ENCODE measurements at places on chromosomes 7 and 10. TPM values are rescaled to one million over a fixed set of nuclear protein-coding genes. Genes with fewer than 3 reads are reported as not detected.

- peak; percentile 56 for DNase-seq
Measured at GRCh38 chr10:89369156-89370105, 8.4 kb upstream of the IFIT1B start.

DNA sequence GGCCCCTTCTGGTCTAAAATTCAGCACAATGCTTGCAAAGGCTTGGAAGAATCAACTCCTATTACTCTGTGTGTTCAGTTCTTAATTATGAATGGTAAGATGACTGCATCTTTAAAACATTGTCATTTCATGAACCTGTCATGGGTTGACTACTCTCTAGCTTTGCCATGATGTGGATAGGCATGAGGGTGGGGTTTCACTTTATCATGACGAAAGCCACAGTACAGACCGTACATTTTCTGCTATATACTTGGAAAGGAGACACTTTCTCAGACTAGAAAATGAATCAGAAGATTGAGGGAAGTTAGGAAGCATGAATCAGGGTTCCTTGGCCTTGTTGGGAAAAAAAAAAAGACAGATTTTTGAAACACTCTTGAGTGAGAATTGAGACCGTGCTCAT is 19.7 kb upstream of the MSRB2 start:
- no peak for DNase-seq

Gene HMX2
- total RNA-seq: 2.6 TPM

Gene ZNF727
- total RNA-seq: not detected

- DNase-seq: peak; percentile 32
Measured at GRCh38 chr7:111853201-111853990, 291.1 kb upstream of the IMMP2L start.

GRCh38 chr7:90256778-90257177 is 11.8 kb downstream of the CFAP69 start:
- DNase-seq: no peak

GRCh38 chr10:60417901-60418300 is 28.2 kb upstream of the ANK3 start:
- DNase-seq: no peak

Measured in GM23338 (cell line).